ENCODE measurements at places on chromosomes 5 and 9.

DNA sequence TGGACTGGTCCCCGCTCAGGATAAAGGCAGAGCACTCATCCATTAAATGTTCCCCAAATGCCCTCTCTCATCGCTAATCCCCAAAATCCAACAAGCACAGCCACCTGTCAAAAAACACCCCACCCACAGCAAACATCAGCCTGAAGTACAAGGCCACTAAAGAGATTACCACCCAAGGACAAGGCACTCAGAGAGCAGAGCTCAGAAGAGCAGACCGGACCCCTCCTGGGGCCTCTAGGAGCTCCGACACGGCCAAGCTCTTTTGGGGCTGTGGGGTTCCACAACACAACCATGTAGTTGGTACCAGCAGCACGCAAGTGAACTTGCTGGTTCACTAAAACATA lies 9.8 kb downstream of the VDAC1 start:
- peaks cover 62% of the 10 kb centered on the region for H3K4me1 ChIP-seq
- H3K27ac ChIP-seq, result no peak overlapping the region
- H3K4me3 ChIP-seq, result no peak overlapping the region
- no peaks in the 10 kb centered on the region for H3K27me3 ChIP-seq
- no peak for DNase-seq

- no peak overlapping the region for H3K4me3 ChIP-seq
- H3K36me3 ChIP-seq, result no peaks in the 10 kb centered on the region
- H3K4me1 ChIP-seq, result no peaks in the 10 kb centered on the region
- no peak for DNase-seq
Measured at GRCh38 chr9:135108831-135109510, 21.5 kb downstream of the OLFM1 start.

GRCh38 chr5:61416010-61416409 lies 84.0 kb downstream of the ZSWIM6 start:
- no peak overlapping the region for H3K27ac ChIP-seq
- no peaks in the 10 kb centered on the region for H3K27me3 ChIP-seq
- H3K4me1 ChIP-seq, result peaks cover 11% of the 10 kb centered on the region
- no peak overlapping the region for H3K4me3 ChIP-seq

DNA sequence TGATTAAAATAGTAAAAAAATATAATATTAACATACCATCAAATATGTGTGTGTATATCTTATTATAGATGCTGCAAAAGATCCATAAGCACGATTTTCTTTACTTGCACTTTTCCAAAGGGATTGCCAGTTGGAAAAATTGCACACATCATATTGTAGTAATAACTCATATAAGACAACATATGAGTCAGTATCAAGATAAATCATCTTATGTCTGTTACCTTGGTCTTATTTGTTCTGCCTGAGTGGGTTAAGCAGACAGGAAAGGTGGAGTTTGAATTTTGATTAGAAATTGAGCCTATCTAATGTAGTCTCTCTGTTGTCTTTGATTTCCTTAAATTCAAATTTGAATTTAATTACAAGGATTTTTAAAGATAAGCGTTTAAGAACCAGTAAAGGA lies 24.6 kb downstream of the LYSMD3 start:
- H3K4me3 ChIP-seq, result no peak overlapping the region
- peaks cover 4% of the 10 kb centered on the region for H3K4me1 ChIP-seq
- H3K27me3 ChIP-seq, result no peaks in the 10 kb centered on the region
- no peak for DNase-seq
- H3K36me3 ChIP-seq, result no peaks in the 10 kb centered on the region
- no peak overlapping the region for H3K27ac ChIP-seq

GRCh38 chr5:173733831-173734501 lies 117.5 kb upstream of the BOD1 start:
- H3K27ac ChIP-seq, result no peak overlapping the region
- no peaks in the 10 kb centered on the region for H3K27me3 ChIP-seq
- DNase-seq, result no peak
- H3K4me3 ChIP-seq, result no peak overlapping the region

GRCh38 chr5:180915924-180916323 lies 17.0 kb downstream of the BTNL8 start:
- peaks cover 5% of the 10 kb centered on the region for H3K27me3 ChIP-seq
- no peak overlapping the region for H3K4me3 ChIP-seq
- no peaks in the 10 kb centered on the region for H3K36me3 ChIP-seq
- DNase-seq, result peak; percentile 67
- H3K4me1 ChIP-seq, result peaks cover 17% of the 10 kb centered on the region
- 0 out of 2 replicates have a peak overlapping the region, but pooled peaks have one; percentile 11 for H3K27ac ChIP-seq

GRCh38 chr9:93225417-93225816 lies 41.5 kb downstream of the WNK2 start:
- peak overlapping the region; percentile 78 for H3K27ac ChIP-seq
- peaks cover 54% of the 10 kb centered on the region for H3K4me1 ChIP-seq
- DNase-seq, result no peak
- H3K27me3 ChIP-seq, result no peaks in the 10 kb centered on the region
- H3K4me3 ChIP-seq, result no peak overlapping the region

DNA sequence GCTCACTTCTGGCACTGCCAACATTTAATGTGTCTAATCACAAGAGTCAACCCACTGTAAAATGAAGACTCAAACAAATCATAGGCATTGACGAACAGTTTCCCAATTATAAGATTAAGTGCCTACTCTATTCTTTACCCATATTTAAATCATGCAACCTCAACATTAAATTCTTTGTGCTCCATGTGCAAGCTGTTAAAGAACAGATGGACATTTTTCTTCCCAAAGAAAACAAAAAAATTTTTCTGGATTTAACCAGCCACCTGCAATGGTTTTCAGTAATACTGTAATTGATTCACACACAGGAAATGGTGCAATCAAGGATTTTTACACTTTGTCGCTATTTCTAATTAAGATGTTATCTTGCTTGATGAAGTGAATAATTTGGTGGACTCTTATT lies 3.6 kb downstream of the HNRNPK start:
- H3K27me3 ChIP-seq, result no peaks in the 10 kb centered on the region
- DNase-seq, result no peak
- H3K4me1 ChIP-seq, result peaks cover 18% of the 10 kb centered on the region
- peaks cover 73% of the 10 kb centered on the region for H3K36me3 ChIP-seq

GRCh38 chr5:135711911-135712310 lies 122.6 kb upstream of the SLC25A48 start:
- no peaks in the 10 kb centered on the region for H3K36me3 ChIP-seq
- H3K4me1 ChIP-seq, result no peaks in the 10 kb centered on the region
- no peak overlapping the region for H3K27ac ChIP-seq
- no peak for DNase-seq

DNA sequence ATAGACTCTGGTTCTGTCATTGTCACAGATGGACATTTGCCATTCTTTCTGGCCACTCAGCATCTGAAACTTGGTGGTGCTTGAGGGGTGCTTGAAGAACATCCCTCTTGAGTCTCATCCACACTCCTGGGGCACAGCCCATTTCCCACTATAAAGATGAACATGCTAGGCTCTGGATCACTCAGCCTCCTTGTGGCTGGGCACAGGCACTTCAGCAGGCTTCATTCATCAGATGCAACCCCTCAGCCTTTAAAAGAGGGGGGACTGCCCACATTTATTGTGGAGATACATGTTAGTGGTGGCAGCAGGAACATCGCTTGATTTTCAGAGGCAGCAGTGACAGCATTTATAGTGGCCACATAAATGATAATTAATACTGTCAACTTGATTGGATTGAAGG lies 124.7 kb upstream of the NIPBL start:
- no peaks in the 10 kb centered on the region for H3K36me3 ChIP-seq
- no peaks in the 10 kb centered on the region for H3K4me1 ChIP-seq
- DNase-seq, result no peak
- H3K27ac ChIP-seq, result no peak overlapping the region
- H3K4me3 ChIP-seq, result no peak overlapping the region

DNA sequence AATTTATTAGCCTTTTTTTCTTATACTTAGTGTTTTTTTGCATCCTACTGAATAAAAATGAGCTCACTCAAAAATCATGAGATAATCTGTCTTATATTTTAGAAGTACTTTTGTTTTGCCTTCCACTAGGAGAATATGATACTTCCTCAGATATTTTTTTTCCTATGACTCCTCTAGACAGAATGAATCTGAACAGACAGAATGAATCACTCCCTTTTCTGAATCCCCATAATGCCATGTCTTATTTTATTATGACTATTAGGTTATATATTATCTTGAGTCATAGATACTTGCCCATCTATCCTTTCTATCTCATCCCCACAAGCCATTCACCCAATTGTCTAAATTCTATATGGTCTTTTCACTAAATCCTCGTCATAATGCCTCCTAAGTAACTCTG lies 134.6 kb downstream of the BRINP1 start:
- no peak overlapping the region for H3K4me3 ChIP-seq
- H3K4me1 ChIP-seq, result no peaks in the 10 kb centered on the region
- H3K27ac ChIP-seq, result no peak overlapping the region
- DNase-seq, result no peak
- no peaks in the 10 kb centered on the region for H3K27me3 ChIP-seq
- no peaks in the 10 kb centered on the region for H3K36me3 ChIP-seq

DNA sequence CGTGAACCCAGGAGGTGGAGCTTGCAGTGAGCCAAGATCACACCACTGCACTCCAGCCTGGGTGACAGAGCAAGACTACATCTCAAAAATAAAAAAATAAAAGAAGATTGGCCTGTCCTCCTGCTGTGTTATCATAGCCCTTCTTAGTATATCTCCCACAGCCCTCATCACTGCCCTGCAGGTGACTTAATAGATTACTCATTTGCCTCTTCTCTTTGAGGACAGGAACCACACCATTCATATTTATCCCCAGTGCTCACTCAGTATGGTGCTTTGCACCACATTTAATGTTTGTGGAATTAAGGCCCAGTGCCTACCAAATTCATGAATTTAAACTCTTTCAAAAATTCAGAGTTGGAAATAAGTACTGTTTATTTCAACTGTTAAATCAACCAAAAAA lies 10.3 kb downstream of the IDNK start:
- no peaks in the 10 kb centered on the region for H3K36me3 ChIP-seq
- no peaks in the 10 kb centered on the region for H3K4me1 ChIP-seq
- no peaks in the 10 kb centered on the region for H3K27me3 ChIP-seq
- no peak overlapping the region for H3K4me3 ChIP-seq

GRCh38 chr9:82563094-82563493 lies 499.8 kb downstream of the RASEF start:
- no peak overlapping the region for H3K27ac ChIP-seq
- no peaks in the 10 kb centered on the region for H3K36me3 ChIP-seq
- no peaks in the 10 kb centered on the region for H3K27me3 ChIP-seq
- no peaks in the 10 kb centered on the region for H3K4me1 ChIP-seq
- no peak for DNase-seq
- no peak overlapping the region for H3K4me3 ChIP-seq

DNA sequence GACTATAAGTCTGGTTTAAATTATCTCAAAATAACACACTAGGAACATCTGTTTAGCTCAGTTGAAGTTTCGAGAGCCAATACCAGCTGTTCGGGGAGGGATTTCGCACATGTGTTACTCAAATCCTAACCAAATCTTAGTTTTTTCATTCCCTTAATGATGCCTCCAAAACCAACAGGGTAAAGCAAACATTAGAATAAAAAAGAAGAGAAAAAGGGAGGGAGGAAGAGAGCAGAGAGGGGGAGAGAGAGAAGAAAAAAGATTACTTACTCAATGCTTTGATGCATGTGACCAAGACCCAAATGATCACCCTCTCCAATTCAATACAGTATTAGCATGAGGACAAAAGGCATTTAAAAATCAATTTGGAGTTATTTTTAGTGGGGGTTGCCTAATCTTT lies 86.0 kb upstream of the NR5A1 start:
- H3K36me3 ChIP-seq, result no peaks in the 10 kb centered on the region
- no peak overlapping the region for H3K4me3 ChIP-seq
- peaks cover 27% of the 10 kb centered on the region for H3K4me1 ChIP-seq
- no peaks in the 10 kb centered on the region for H3K27me3 ChIP-seq
- no peak for DNase-seq

GRCh38 chr5:104015765-104016164 lies 453.2 kb upstream of the NUDT12 start:
- DNase-seq, result no peak
- no peak overlapping the region for H3K4me3 ChIP-seq
- no peaks in the 10 kb centered on the region for H3K36me3 ChIP-seq
- no peak overlapping the region for H3K27ac ChIP-seq
- H3K27me3 ChIP-seq, result no peaks in the 10 kb centered on the region
- no peaks in the 10 kb centered on the region for H3K4me1 ChIP-seq

GRCh38 chr9:125548141-125548540 lies 158.9 kb downstream of the MAPKAP1 start:
- no peak overlapping the region for H3K4me3 ChIP-seq
- no peaks in the 10 kb centered on the region for H3K27me3 ChIP-seq
- no peak overlapping the region for H3K27ac ChIP-seq
- H3K4me1 ChIP-seq, result 0 out of 2 replicates have a peak, but pooled peaks cover 10% of the 10 kb centered on the region

DNA sequence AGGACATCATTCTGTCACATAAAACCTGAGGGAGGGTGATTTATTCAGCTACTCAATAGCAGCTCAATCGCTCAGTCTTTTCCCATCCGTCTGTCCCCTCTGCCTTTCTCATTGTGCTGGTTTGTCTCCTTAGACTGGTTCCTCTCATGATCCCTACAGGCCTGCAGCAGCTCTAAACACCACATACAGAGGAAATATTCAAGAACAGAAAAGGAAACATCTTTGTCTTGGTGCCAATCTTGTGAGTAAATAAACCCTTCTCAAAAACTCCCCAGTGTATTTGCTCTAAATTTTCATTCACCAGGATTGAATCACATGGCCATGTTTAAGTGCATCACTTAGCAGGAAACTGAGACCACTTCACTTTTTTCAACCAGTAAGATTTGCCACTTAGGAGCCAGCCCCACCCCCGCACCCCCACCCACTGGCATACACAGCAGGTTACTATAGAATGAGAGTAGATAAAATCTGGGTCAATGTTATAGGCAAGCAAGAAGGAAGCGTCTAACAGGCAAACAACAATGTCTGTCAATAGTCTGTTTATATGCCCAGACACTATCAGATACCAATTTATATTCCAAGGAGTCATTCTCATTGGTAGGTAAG lies 895.5 kb upstream of the DMAC1 start:
- no peaks in the 10 kb centered on the region for H3K36me3 ChIP-seq
- no peak for DNase-seq

- H3K36me3 ChIP-seq, result peaks cover 13% of the 10 kb centered on the region
- no peak for DNase-seq
- no peaks in the 10 kb centered on the region for H3K27me3 ChIP-seq
- peak overlapping the region; percentile 89 for H3K4me3 ChIP-seq
- peak overlapping the region; percentile 81 for H3K27ac ChIP-seq
Measured at GRCh38 chr9:122941582-122942234, 888 bp downstream of the RABGAP1 start.

- DNase-seq, result no peak
- no peak overlapping the region for H3K4me3 ChIP-seq
- no peaks in the 10 kb centered on the region for H3K36me3 ChIP-seq
- no peaks in the 10 kb centered on the region for H3K4me1 ChIP-seq
- no peaks in the 10 kb centered on the region for H3K27me3 ChIP-seq
Measured at GRCh38 chr5:166024970-166025369, 2266.5 kb upstream of the WWC1 start.

Data from PC-9 (cell line).